ENCODE measurements at places on chromosomes 1 and 21. TPM values are rescaled to one million over a fixed set of nuclear protein-coding genes. Genes with fewer than 3 reads are reported as not detected.

GRCh38 chr21:30227633-30228404, 11.9 kb upstream of the CLDN8 start:
- DNase-seq: peak; percentile 48

GRCh38 chr1:12408662-12409061, 178.8 kb downstream of the VPS13D start:
- DNase-seq: no peak

DNA sequence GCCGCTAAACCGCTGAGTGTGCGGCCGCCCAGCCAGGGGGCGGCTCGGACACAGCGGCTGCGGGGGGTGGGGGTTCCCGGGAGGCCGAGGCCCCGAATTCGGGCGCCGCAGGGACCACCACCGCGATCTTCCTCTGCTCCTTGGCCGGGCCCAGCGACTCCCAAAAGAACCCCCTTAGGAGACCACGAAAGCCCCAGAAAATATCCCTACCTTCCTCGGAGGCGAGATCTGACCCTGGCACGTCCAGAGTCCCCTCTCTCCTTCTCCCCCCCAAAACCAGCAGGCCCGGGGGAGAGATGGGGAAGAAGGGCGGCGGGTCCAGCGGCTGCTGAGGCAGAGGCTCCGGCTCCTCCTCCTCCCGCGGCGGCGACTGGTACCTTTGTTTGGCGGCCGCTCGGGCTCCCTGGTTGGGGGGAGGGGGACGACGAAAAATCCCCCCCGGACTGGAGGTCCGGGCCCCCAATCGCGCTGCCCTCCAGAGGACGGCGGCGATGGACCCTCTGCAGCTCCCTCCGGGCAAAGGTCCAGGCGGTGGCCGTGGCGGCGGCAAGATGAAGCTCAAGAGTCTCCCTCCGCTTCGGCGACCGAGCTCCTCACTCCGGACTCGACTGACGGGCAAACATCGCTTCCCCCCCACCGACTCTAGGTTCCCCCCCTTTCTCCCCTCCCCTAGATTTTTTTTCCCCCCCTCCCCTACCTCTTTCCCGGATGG, at the start of gene ARID4B:
ARID4B (minus strand) TSS at position 621 of the 712 bp plus-strand sequence. CDS start 1,260 bp downstream, outside the sequence.
- no peak for DNase-seq

- DNase-seq: no peak
Measured at GRCh38 chr1:240486611-240487010, 125.3 kb downstream of the GREM2 start.

DNA sequence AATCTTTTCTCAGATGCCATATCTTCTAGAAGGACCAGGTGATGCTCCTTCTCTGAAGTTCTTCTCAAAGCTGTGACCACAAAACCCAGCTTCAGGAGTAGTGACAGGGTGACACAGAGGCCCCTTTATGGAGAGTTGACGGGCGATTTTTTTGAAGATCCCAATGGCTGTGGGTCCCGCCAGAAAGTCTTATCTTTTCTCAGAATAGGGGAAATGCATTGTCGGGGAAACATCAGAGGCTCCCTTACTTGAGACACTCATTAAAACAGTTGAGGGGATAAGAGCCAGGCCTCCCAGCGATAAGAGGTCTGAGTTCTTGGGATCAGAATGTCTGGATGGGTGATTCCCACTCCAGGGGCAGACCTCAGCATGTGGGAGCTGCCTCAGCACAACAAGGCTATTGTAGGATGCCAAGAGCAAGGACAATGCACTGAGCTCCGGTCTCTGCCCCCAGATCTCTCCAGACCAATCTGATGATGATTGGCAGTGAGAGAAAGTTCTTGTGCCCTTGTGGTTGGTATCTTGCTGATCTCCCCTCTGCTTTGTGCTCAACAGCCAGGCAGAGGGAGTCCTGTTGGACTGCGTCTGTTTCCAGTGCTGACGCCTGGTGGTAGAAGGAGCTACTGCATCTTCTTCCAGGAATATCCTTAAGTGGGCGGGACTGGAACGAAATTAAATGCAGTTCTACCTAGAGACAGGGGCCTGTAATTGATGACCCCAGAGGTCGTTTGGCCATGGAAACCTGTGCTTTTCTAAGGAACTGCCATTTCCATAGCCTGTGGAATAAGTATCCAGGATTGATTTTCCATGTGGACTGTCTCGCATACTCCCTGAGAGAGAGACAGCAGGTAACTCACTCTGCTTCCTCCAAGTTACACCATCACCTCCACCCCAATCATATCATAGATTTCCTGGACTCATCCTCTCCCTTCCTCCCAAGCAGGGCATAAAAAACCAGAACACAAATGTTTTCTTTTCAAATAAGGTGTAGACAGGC, 6.8 kb upstream of the ACKR1 start:
- DNase-seq: peak; percentile 77

ILDR2 gene
- total RNA-seq: not detected

NUDT4B gene
- not detected for total RNA-seq

KRTAP13-2 gene
- total RNA-seq: not detected

NME7 gene
- 16.1 TPM for total RNA-seq

GRCh38 chr21:28132713-28133112, 860.0 kb downstream of the LTN1 start:
- DNase-seq: peak; percentile 51

DNA sequence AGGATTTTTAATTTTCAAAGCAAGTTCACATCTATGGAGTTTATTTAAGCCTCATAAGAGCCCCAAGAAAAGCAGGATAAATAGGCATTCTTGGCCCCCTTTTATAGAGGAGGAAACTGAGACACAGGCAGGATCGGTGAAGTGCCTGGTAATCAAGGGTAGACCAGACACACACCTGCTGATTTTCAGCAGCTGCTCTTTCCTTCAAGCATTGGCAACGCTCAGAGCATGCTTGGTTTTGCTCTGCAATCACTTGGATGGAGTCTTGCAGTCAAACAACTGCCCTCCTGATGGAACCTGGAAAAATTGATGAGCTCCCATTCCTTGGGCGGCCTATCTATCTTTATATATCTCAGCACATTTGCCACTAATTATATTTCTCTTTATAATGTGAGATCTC, 478.9 kb upstream of the CAMK1G start:
- no peak for DNase-seq

DNA sequence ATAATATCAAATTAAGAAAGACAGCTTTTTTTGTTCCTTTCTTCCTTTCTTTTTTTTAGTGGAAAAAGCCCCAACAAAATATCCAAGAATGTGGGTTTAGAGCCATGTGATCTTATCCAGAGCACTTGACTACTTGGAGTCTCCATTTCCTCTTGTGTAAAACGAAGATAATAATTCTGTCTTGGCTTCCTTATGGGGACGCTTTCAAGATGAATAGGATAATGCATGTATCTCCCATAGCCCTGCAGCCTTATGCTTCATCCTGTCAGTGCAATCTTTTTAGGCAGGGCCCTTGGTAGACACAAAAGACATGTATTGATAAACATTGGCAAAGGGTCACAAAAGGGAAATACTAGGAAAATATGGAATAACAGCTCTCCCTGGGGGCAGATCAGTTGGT, 34.8 kb downstream of the ZBTB18 start:
- DNase-seq: no peak

DNA sequence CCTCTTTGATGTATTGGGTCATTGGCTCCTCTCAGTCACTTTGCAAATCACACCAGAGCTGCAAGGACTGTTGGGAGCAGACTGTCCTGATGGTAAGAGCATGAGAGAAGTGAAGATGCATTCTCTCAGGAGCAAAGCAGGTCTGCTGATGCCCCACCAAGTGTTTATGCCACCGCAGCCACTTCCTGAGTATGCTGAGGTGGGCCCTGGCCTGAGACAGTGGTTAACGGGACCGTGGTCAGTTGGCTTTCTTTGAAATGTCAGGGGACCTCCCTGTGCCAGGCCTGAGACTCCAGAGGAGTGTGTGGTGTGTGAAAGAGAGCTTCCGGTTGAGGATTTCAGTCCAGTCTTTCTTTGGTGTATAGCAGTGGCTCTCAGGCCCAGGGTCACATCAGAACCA, 79.4 kb downstream of the SPATA46 start:
- DNase-seq: no peak

DNA sequence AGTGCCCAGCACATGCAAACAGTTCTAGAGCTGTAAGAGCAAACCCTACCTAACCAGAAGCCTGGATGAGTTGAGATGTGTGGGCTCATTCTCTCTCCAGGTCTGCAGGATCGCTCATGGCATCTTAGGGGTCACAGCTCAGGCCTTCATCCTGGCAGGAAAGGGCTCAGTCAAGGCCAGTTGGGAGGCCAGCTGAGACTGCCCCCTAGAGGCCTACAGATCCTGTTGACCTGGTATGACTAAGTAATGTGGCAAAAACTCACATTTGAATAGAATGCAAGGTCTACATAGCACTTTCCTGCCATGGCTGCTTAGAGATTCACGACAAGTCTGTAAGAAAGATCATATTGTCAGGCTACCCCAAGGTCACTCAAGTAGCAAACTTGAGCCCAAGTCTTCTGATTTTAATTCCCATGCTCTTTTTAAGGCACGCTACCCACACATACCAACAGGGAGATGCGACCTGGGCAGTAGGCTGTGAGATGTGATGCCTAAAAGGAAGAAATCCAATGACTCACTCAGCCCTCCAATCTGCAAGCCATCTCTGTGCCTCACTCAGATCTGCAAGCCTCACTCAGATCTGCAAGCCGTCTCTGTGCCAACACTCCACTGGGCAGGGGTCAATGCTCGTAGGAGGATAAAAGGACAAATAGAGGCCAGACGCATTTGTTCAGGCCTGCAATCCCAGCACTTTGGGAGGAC, 5.1 kb upstream of the CAPN8 start:
- peak; percentile 45 for DNase-seq

OSBPL9 gene
- total RNA-seq: 47.0 TPM

DNA sequence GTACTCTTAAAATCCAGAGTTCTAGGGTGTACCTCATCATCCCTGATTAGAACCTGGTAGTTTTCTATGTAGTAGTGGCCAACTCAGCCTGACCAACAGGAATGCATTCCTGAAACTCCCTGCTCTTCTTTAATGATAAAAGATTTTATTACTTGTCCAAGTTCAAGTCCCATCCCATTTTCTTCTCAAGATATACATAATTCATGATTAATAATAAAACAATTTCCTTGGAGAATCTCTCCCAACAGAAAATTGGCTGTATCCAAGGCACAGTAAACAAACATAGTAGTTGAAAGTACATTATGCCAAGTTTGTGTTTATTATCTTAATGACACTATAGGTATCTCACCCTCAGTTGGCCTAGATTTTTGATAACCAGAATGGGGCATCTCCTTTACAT, 714.1 kb upstream of the ADAMTS5 start:
- peak; percentile 37 for DNase-seq

FMO5 gene
- 0.27 TPM for total RNA-seq

DNA sequence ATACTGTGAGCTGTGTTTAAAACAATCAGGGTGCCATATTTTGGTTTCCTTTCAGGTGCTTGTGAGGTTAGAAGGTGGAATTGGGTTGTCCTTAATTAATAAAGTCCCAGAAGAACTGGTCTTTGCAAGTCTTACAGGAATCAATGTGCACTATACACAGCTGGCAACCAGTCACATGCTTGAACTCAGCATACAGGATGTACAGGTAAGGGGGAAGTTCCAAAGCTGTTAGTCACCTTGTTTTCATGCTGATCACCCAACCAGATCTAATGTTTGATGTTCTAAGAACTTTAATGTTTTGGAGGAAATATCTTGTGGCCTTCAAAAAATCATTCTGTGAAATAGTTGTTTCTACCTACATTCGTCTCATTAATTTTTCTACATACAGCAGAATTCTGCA, 156.3 kb downstream of the VPS13D start:
- no peak for DNase-seq

DMRTA2 gene
- not detected for total RNA-seq

DNA sequence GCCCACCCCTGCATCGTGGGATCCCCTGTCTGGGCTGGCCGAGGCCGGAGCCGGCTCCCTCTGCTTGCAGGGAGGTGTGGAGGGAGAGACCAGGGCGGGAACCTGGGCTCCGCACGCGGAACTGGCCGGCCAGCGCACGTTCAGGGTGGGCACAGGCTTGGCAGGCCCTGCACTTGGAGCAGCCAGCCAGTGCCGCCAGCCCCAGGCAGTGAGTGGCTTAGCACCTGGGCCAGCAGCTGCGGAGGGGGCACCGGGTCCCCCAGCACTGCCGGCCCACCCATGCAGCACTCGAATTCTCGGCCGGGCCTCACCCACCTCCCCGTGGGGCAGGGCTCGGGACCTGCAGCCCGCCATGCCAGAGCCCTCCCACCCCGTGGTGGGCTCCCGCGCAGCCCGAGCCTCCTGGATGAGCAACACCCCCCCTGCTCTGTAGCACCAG, 422.6 kb downstream of the AMY1C start:
- no peak for DNase-seq

SPRR1A gene
- not detected for total RNA-seq

DNA sequence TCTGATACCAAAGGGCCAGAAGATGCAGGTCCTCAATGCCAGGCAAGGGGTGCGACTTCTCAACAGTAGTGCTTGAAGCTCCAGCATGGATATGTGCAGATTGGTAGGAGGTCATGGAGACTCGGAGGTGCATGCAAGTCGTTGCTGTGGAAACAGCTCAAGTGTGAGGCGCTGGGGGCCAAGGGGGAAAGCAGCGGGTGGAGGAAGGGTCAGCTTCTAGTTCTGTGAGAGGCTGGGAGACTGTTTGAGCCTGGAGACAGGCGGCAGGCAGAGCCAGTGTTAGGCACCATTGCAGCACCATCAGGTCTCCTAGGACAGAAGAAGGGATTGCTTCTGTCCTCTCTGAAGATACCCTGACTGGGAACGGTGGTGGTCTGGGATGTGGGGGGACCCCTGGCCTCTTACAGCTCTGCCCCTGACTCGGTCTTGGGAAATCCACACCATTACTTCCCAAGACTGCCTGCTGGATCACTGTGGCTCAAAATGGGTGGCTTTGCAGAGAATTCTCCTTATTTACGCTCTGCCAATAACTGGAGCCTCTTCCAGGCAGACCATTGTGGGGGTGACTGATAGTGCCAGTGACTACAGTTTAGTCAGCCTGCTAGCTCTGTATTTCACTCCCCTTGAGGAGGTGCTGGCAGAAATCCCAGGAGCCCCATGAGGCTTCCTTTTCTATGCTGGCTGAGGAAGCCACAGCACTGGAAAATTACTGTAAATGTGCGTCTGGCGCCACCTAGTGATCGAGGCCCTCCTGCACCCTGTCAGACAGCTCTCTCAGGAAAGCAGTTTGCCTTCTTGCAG, 46.3 kb upstream of the VANGL1 start:
- DNase-seq: peak; percentile 96

DNA sequence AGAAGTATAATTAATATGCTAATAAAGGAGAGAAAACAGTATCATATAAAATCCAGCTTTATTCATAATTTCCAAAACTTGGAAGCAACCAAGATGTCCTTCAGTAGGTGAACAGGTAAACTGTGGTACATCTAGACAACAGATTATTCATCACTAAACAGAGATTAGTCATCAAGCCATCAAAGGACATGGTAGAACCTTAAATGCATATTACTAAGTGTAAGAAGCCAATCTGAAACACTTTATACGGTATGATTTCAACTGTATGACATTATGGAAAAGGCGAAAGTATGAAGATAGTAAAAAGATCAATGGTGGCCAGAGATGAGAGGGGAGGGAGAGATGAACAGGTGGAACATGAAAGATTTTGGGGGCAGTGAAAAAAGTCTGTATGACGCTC, 541.7 kb downstream of the SMYD3 start:
- no peak for DNase-seq

GRCh38 chr1:36982709-36983108, 51.6 kb downstream of the GRIK3 start:
- DNase-seq: no peak

Data from HFFc6 (cell line).